Activated naive CD4-positive, alpha-beta T cell treated with anti-CD3 and anti-CD28 coated beads, Interleukin-2, amount 50 U/mL, for 72 hours (primary cell): ENCODE measurements at places on chromosomes 6 and 20. TPM values are rescaled to one million over a fixed set of nuclear protein-coding genes. Genes with fewer than 3 reads are reported as not detected.

Gene DZANK1
- 2.4 TPM for total RNA-seq

Gene PPP2R5D
- total RNA-seq, result 96.0 TPM

Gene DEFB132
- not detected for total RNA-seq

Gene NKX2-4
- total RNA-seq, result not detected

Gene TDRD6
- not detected for total RNA-seq

Gene OGFR
- 32.9 TPM for total RNA-seq

Gene CFAP61
- not detected for total RNA-seq

Gene OLIG3
- total RNA-seq, result 0.35 TPM
